ENCODE measurements at places on chromosomes 11 and 22.

DNA sequence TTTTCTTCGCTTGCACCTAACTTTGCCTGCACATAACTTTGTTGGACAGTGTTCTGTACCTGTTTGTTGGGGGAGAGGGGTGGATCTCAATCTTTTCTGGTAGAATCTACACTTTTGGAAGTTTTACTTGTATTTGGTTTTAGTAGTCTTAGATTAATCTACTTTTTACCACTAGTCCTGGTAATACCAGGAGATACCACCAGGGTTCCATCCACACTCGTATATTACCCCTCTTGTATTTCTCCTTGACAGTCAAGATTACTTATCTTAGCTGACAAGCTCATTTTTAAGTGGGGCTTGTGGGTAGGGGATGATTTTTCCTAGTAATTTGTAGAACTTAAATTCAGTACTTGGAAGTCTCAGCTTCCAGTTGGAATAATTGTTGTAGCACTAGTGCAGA, 37.3 kb upstream of the TECTA start:
- no peak for DNase-seq

DNA sequence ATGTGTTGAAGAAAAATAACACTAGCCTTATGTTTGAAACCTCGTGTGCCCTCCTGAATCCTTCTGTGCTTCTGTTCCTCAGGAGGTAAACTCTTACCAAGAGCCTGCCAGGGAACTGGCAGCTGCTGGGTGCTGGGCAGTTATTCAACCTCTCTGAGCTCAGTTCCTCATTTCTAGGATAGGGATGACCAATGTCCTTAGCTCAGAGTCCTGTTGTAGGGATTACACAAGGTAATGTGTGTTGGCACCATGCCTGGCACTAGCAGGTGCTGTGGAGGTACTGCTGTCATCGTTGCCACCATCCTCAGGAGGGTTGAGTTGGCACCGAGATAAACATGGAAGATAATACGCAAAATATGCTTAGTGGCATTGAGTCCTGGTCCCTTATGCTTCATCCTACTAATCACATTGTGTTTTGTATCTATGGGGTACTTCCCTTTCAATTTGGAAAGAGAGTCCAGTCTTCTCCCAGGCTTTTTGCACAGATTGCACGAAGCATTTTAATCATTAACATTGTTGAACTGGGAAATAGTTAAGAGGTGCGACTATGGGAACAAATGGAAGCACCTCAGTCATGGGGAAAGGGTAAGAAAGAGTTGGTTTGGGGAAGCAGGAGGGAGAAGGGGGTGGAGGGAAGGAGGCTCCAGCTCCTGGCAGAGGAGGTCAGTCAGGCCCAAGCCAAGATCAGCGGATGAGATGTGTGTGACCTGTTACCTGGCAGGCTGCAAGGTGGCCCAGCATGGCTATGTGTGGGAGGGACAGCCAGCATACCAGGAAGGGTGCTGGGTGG, 56.7 kb downstream of the CABIN1 start:
- no peak for DNase-seq

- no peak for DNase-seq
Measured at GRCh38 chr11:62614275-62614674, 1.2 kb downstream of the ROM1 start.

DNA sequence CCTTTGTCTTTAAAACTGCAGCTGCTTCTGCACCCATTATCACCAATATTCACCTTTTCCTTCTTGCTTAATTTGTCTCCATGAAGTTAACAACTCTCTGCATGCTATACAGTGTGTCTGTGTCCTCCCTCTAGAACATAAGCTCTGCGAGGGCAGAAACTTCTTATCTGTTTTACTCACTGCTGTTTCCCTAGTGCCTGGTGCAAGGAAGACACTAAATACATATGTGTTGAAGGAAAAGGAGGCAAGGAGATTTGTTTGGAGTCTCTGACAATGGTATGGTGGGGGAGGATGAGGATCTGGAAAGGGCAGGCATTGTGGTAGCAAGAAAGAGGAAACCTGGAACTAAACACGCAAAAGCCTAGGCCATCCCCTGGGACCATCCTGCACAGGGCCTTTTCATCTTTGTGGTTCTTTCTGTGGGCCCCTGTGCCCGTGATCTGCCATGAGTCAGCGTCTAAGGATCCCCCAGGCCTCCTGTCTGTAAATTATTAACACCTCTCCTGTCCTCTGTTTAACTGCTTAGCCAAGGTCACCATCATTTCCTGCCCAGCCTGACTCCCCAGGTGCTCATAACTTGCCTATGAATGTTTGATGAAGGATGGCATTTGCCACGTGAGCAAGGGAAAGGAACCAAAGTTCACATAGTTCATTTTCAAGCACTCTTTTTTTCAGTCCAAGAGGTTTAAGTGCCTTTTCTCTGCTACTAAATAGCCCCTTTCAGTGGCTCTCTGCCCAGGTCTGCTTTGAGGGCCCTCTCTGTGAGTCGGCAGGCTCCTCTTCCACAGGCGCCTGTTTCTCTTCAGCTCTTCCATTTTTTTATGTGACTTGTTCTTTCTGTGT, 131.1 kb downstream of the RASSF10 start:
- no peak for DNase-seq

DNA sequence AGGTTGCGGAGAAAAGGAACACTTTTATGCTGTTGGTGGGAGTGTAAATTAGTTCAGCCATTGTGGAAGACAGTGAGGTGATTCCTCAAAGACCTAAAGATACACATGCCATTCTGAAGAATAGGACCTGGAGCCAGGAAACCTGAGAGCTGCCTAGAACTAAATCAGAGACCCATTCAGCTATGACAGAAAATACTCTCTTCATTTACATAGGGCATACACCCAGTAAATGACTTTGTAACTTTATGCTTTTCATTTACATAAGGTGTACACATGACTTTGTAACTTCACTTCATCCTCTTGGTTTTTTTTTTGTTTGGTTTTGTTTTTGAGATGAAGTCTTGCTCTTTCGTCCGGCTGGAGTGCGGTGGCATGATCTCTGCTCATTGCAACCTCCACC, 25.1 kb upstream of the APLNR start:
- DNase-seq: no peak

- no peak for DNase-seq
Measured at GRCh38 chr22:44702479-44703198, 635 bp downstream of the PRR5 start.

DNA sequence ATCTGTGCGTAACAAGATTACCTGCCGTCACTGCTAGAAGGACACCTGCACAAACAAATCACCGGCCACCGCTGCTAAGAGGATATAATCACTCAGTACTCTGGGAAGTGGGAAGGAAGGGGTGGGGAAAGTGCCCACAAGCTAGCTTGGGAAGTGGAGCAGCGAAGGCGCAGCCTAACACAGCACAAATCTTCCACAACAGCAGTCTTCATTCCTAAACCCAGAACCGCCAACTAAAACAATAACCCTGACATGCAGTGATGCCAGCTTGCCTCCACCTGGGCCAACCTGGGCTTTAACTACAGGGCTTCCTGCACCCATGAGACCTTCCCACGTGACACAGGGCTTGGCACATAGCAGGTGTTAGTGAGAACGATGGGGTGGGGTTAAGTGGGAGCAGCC, 5.1 kb downstream of the DGCR2 start:
- DNase-seq: no peak

DNA sequence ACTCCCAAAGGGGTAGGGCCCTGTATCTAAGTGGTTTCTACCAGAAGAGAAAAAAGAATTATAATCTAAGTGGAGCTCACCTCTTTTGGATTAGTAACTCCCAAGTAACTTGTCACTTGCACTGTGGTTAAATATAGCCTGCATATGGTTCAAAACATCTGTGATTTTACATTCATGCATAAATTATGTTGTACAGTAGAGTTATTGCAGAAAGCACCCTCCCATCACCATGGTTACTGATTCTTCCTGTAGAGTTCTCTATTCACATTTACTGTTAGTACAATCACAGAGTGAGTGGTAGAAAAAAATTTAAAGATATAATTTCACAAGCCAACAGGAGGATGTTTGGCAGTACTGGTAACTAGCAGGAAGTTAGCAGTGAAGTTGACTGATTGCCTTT, 80.4 kb downstream of the LRRC4C start:
- DNase-seq: no peak

DNA sequence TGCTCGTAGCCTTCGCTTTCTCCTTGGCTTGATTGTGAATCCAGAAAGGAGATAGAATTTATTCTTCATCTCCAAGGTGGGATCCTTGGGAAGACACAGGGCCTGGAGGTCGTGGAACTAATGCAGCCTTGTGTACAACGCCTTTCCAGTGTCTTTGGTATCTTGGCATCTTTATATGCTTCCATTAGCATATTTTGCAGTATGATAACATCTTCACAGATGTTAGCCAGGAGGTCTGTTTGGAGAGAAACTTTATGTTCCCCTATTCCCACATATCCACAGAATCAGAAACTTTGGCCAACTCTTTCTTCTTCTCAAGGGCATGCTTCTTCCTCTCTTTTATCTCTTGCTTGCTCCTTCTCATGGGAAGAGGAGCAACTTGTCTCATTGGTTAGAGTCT, 101.2 kb downstream of the TRIM44 start:
- no peak for DNase-seq

- no peak for DNase-seq
Measured at GRCh38 chr11:88569342-88569741, 231.8 kb upstream of the CTSC start.

DNA sequence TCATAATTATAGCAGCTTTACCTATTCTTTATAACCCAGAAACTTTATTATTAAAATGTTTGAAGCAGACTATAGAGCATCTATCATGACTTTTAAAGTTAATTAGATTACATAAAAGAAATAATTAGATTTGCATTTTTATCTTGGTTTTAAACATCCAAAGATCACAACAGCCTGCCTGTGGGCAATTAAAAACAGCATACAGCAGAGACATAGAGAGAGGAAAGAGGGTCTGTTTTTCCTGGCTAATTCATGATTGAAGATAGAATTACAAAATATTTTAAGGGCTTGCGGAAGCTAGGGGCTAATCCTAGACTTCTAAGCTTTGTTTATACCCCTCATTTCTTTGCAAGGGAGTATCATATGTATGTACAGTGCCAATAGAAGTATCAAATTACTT, 178.1 kb downstream of the SOX6 start:
- DNase-seq: no peak

DNA sequence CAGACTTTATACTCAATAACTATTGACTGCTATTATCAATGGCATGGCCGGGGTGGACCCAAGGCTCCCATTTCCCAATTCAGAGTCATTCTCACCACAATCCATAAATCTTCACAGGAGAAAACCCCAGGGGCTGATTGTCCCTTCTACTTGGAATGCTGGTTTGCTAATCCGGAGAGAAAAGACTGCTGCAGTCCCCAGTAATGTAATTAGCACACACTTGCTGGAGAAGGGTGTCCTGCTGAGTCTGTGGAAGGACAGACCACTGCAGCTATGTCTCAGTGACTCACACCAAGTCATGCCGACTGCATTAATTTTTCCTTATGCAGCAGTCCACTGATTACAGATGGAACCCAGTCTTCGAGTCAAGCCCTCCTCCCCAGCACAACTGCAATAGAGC, 5.9 kb upstream of the ETS1 start:
- DNase-seq: no peak

Data from amniotic stem cell (primary cell).